ENCODE measurements at places on chromosomes 1 and 21.

GRCh38 chr1:242205622-242206489 lies 207.0 kb upstream of the MAP1LC3C start:
- no peak for DNase-seq

GRCh38 chr1:234840843-234841242 lies 230.9 kb upstream of the IRF2BP2 start:
- DNase-seq, result no peak

DNA sequence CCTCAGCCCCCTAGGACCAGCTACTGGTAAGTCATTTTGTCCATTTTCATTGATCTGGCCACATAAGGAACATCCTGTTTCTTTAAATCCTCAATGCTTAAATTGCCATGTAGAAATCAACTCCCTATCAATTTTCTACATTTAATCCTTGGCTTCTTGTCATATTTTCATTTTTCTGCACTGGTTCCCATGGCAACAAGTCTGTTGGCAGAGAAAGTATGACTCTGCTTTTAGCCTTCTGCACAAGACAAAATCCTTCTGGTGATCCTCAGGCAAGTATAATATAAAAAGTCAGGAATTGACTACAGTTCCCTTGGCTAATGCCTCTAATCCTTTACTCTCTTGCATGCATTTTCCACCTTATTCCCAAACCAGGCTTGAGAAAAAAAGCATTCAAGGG lies 65.0 kb downstream of the LRRC40 start:
- DNase-seq, result no peak

- DNase-seq, result no peak
Measured at GRCh38 chr1:40053138-40053887, 12.8 kb downstream of the CAP1 start.

DNA sequence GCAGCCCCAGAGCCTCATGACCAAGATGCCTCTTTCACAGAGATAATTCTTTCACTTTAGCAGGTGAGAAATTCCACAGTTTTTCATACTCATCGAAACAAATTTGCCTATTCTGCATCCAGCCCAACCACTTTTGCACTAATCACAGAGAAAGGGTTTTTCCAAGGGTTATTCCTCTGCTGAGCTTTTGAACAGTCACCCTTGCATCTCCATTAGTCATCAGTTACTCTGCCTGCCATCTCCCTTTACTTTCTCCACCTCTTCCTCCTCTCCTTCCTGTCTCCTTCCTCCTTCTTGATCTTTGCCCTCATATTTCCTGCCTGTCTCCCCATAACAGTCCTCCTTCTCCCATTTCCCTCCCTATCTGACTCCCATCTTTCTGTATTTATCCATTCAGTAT lies 43.9 kb downstream of the FH start:
- DNase-seq, result no peak

DNA sequence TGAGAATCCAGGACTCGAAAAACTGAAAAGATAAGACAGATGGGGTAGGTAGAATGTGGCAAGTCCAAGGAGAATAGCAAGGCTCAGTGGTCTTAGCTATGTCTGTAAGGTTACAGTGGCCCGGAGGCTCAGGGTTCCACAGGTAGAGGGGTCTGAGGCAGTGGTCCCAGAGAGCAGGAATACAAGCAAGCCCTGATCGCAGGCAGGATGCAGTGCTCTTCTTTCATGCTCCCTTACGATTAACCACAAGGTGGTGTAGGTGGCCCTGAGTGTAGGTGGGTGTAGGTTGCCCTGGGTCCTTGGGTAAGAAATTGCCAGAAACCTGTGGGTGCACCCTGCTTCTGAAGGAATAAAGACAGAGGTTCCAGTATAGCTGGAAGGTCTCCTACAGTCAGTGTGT lies 99.1 kb upstream of the RAB3GAP2 start:
- no peak for DNase-seq

GRCh38 chr1:164733070-164733469 lies 174.1 kb downstream of the PBX1 start:
- no peak for DNase-seq

DNA sequence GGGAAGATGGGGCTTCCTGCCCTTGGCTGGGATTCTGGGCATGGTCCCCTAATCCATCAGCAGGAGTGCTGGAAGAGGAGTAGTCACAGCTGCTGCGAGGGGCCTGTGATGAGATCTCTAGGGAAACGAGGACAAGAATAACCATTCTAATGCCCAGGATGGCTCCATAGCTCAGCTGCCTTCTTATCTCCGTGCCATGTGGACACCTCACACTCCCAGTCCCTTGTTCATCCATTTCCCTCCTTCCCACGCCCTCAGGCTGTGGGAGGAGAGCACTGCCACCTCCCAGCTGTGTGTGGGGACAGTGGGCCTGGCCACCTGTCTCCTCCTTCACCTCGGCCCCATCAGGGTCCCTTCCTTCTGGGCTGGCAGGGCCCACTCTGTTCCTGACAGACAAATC lies 16.1 kb upstream of the ETV3 start:
- no peak for DNase-seq

DNA sequence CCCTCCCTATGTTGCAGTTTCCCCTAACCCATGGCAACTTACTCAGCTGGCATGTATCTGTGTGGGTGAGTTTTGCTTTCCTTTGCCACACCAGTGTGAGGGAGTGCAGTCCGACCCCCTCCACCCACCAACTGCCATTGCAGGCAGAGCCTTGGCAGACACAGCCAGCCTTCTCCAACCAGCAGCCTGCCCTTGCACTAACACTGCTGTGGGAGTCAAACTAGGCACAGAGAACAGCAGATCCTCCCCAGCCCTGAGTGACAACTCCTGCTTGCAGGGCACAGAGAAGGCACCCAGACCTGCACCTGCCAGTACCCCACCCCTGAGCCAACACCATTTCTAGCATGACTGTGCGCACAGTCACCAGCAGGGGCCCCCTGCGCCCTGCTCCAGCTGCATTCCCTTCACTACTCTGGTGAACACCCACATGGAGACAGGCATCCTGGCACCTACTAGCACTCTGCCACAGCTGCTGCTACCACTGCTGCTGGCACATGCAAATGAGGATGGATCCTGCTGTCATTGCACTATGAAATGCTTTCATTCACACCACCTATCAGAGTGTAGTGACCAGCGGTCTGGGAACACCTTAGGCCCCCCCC lies 98.4 kb downstream of the MAGI3 start:
- DNase-seq, result no peak

DNA sequence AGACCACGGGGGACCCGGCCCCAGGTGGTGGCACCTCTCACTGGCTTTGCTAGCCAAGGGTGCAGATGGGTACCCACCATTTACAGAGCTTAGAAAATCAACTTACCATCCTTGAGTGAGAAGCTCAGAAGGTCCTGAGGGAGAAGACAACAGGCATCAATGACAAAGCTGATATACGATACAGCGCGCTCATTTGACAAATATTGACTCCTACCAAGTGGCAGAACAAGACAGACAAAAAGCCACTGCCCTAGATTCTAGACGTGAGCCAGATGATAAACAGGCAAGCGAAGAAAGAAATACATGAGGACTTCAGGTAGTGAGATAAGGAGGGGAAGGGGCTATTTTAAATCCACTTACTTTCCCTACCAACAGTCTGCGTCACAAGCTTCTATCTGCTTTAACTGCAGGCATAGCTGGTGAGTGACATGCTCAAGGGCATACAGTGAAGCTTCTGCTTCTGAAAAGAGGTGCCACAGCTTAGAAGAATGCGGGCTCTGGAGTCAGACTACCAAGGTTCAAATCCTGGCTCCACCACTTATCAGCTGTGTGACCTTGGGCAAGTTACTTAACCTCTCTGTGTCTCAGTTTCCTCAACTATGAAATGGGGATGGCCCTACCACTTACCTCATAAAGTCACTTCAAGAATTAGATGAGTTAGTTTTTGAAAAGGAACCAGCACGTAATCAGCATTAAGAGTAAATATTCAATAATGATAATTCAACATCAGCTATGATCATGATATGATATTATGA lies 29.1 kb downstream of the TMCO4 start:
- no peak for DNase-seq

DNA sequence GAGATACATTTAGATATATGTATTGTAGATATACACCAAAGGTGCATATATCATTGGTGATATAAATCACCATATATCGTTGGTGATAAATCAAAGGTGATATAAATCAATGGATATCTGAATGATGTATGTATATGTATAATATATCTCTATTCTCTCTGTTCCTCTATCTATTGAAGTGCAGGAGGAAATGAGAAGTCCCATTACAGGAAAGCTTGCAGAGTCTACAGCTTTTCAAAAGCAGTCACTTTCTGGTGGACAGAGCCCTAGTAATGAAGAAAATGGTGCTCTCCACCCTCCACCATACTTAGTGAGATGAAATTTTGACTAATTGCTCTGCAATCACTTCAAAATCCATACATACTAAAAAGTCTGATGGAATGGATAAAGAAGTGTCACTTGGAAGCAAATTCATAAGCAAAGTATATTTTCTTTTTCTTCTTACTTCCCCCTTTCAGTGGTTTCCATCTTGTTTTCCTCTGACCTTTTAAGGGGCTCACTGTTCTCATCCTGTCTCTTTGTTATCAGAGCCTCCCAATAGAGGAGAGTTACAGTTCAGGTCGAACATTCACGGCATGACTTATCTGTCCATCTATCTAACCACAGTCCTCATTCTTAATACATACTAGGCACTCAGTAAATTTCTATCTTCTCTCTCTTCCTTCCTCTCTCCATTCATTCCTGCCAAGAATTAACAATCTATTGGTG lies 227.2 kb downstream of the KCNJ6 start:
- DNase-seq, result no peak

DNA sequence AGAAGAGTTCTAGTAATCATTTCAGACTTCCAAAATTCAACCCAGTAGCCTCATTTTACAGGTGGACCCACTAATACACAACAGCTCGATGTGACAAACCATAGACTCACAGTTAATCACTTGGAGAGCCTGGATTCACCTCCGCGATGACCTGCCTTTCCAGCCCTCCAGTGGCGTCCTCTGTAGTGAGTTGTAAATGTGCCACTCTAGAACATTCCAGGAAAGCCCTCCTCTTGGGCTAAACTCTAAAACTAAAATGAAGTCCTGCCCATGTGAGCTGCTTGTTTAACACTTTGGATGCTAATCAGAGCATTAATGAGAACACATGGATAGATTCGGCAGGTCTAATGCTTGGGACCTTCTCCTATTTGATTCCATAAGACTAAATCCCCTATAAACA lies 140.7 kb downstream of the DHRS3 start:
- DNase-seq, result no peak

- no peak for DNase-seq
Measured at GRCh38 chr1:50156241-50157010, 47.7 kb downstream of the ELAVL4 start.

- DNase-seq, result no peak
Measured at GRCh38 chr21:42321231-42321630, 6.0 kb upstream of the TFF3 start.

- no peak for DNase-seq
Measured at GRCh38 chr1:111618081-111618480, 1.5 kb upstream of the RAP1A start.

DNA sequence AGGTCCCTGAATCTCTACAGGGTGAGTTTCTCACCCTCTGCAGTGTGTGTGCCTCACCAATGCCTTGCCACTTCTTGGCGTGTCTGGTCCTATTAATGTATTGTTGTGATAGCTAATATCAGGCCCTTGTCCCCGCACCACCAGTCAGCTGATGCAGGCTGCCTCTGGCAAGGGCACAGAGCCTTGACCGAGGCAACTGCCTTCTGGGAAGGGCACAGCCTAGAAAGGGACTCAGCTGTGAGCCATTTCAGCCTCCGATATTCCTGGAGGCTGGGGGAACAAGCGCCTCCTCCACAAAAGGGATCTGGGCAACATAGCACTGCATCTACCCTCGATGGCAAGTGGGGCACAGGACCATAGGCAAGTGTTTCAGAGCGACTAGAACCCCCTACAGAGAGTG lies 27.0 kb downstream of the IL10RB start:
- DNase-seq, result no peak

DNA sequence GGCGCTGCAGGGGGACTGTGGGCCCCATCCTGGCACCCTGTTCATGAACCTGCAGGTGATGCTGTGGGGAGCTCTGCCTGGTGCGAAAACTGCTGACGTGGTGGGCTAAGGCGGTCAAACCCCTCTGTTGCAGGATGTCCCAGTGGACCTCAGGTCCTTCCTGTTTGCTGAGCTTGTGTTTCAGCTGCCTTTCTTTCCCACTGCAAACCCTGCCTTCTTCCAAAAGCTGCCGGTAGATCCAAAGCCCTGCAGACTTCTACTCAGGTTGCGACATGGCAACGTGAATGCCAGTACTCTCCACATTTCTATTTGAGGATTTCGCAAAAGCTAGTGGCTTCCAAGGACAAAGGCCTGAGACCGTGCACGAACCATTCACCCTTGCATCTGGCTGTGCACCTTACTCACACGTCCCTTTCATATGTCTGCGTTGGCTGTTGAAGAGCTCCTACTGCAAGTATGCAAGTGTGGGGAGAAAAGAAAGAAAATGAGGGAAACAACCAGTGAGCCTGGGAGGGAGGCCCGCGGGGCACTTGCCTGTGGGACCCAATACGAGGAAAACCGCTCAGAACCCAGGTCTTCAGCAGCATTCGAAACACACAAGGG lies 6.2 kb upstream of the RRP1 start:
- DNase-seq, result no peak

GRCh38 chr1:187443939-187444338 lies 615.2 kb downstream of the PLA2G4A start:
- DNase-seq, result no peak

DNA sequence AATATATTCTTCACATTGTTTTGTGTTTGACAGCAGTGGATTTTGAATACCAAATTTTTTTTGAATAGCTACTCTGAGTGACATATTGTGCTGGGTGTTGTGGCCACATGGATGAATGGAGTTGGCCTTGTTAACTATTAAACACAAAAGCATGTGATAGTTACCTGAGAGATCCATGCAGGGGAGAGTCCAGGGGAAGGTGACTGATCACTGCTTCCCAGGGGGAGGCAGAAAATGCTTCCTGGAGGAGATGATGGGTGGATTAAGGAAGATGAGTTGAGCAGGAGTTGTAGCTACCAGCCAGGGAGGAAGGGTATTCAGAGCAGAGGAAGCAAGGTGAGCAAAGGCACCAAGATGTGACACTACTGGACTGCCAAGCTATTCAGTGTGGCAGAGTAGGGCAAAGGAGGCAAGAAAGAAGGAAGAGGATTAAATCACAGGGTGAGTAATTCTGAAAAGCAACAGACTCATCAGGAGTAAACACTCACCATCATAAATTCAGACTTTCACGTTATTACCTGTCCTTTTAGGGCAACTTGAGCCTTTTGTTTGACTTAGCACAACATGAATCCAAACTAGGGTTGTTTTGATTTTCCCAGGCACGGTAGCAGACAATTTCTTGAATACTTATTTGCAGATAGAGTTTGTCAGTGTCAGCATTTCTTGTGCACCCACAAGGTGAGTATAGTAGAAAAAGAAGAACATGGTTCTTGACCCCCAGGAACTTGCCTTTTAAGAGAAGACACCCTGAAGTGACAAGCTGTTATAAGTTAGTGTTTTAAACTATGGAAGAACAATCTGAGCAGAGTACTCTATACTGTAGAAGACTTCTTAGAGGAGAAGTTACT lies 4.2 kb downstream of the CD46 start:
- DNase-seq, result peak; percentile 22

GRCh38 chr1:198714271-198714670 lies 75.4 kb downstream of the PTPRC start:
- DNase-seq, result no peak

Data from Panc1 (cell line).